ENCODE measurements at places on chromosomes 12 and 14.

DNA sequence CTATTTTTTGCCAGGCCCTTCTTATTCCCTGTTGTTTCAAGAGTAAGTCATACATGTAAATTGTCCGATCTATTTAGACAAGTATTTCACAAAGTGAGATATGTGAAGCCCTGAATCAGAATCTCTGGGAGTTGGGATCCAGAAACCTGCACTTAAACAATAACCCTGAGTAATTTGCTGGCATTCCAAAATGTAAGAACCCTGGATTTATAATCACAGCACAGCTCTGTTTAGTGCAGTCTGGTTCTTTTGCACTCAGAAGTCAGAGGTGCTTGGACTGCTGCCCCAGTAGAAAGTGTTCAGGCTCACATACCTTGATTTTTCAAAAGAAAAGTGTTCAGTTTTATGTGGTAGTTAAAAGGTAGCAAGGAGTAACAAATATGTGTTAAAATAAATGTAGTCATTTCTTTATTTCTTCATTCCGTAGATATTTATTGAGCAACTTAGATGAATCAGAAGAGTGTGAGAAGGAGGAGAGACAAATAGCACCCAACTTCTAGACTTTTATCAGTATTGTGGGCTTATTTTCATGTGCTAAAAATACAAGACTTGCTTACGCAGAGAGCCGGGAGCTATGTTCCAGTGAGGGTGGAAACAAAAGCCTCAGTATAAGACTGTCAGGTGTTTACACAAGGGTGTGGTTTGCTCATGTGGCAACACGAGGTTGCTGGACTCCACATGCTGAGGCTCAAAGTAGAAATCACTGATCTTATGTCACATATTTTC lies 70.1 kb downstream of the SYNE2 start:
- no peak for DNase-seq

DNA sequence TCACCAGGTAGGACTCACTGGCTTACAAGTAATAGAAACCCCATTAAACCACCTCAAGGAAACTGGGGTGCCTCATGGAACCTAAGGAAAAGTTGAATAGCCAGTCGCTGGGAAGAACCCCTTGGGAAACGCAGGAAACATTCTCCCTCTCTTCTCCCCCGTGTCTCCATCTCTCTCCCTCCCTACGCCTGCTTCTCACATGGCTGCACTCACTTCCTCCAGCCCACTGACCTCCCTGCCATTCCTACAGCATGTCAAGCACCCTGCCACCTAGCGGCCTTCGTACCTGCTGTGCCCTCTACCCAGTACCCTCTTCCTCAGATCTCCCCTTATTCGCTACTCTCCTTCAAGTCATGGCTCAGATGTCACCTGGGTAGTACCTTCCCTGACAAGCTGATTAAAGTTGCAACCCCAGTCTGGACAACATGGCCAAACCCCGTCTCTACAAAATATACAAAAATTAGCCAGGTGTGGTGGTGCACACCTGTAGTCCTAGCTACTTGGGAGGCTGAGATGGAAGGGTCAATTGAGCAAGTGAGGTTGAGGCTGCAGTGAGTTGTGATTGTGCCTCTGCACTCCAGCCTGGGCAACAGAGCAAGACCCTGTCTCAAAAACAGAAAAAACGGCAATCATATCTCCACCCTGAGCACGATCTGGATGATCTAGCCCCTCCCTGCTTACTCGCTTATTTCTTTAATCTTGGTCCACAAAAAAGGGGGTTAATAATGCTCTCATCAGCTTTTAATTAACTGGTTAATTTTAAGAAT lies 6.4 kb upstream of the DTX1 start:
- peak; percentile 18 for DNase-seq

DNA sequence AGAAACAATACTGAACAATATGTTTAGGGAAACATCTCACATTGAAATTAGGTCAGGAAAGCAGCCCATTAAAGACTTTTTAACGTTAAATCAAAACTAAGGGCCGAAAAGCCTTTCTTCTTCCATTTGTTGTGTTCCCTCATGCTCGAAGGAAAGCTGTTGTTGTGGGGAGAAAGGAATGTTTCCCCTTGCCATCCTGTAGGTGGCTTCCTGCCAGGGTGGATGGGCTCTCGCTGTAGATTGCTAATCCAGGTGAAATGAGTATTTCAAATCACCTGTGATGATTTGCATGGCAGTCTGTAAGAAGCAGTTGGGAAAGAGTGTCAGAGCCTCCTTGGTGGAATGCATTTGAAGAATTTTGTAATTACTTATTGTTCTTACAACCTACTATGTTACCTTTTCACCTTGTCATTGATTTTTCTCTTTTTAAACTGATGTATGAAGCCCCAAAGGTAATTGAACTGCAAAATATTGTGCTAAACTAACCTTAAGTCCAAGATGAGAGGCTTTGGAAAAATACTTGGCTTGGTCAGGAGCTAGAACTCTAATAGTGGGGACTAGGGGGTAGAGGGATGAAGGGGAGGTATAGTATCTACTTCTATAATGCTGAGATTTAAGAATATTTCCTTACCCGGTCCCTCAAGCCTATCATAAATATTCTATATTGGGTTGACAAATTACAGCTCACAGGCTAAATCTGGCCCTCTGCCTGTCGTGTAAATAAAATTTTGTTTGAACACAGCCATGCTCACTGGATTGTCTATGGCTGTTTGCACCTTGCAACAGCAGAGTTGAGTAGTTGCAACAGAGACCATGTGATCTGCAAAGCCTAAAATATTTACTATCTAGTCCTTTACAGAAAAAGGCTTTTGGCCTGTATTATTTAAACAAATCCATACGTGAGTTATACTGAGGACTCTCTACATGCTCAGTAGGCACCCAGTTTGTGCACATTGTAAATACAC lies 7.7 kb upstream of the DCP1B start:
- DNase-seq: no peak

GRCh38 chr12:41919048-41919447 lies 225.6 kb downstream of the GXYLT1 start:
- no peak for DNase-seq

DNA sequence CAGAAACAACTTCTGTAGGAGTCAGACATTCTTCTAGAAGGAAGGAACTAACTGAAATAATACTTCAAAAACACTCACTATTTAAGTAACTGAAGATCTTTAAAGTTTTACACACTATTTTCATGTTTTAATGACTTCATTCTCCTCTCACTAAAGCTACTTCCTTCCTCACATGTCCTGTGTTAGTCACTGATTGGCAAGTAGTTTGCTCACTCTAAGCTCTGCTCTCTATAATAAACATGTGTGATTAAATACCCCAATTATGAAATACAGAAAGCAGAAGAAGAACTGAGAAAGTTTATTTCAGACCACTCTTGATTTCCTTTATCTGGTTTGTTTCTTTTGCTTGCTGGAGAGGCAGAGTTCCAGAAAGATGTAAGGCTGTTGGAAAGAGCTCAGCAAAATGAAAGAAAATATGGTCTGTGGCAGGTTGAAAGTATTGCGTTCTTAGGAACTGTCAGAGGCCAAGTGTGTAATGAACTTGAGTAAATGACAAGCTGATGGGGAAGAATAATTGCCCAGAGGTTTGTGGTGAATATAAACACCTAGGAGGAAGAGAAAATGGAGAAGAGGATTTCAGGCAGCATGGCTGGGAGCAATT lies 522.0 kb upstream of the SEL1L start:
- DNase-seq: no peak

DNA sequence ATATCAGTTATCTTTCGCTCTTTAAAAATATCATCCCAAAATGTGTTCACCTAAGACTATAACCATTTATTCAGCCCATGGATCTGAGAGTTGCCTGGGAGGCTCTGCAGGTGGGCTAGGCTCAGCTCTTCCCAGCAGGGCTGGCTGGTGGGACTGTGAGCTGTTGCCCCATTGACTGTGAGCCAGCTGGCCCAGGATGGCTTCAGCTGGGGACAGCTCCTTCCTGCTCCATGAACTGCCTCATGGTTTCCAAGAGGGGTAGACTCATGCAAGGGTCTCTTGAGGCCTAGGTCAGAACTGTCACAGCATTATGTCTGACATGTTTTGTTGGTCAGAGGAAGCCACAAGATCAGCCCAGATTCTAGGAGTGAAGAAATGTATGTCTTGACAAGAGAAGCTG lies 114.1 kb upstream of the E2F7 start:
- no peak for DNase-seq

GRCh38 chr12:56590237-56590830 lies 39.8 kb downstream of the BAZ2A start:
- no peak for DNase-seq

GRCh38 chr12:52798671-52799504 lies 3.0 kb upstream of the KRT3 start:
- DNase-seq: no peak

- DNase-seq: no peak
Observed at GRCh38 chr14:70002589-70003346, 123.6 kb downstream of the SMOC1 start.

GRCh38 chr14:56886471-56887062 lies 76.3 kb upstream of the OTX2 start:
- no peak for DNase-seq

- no peak for DNase-seq
Observed at GRCh38 chr12:40446385-40446784, 221.6 kb downstream of the LRRK2 start.

- no peak for DNase-seq
Observed at GRCh38 chr12:128551266-128551665, 272.5 kb downstream of the SLC15A4 start.

DNA sequence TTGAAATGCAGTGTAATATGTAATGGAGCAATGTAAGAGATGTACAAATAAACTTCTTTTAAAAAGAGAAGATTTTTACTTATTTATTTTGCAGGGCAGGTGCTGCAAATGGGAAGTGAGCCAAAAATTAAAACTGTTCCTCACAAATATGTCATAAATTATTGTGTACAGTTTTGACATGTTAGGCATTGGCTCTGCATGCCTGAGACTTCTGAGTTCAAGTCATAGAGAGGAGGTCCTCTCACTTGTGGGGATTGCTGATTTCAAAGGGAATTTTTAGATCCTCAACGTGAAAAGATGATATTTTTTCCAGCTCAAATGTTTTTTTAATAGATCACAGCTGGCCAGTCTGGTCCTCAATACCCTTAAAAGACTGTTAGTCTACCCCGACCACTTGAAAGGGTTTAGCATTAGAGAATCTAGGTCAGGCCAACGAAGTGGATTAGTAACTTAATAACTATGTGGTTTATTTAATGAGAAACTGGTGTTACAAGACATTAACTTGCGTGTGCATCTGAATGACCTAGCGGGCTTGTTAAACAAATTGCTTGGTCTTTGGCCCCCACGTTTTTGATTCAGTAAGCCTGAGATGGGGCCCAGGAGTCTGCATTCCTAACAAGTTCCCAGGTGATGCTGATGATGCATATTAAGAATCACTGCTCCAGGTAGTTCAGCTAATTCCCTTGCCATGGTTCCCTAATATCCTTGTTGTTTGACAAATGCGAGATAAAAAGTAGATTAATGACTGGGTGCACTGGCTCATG lies 30.9 kb upstream of the WDR89 start:
- DNase-seq: no peak

GRCh38 chr14:104694475-104694950 lies 5.1 kb downstream of the INF2 start:
- DNase-seq: no peak

GRCh38 chr14:55427439-55427838 lies 13.0 kb downstream of the TBPL2 start:
- DNase-seq: no peak

All from dermis microvascular lymphatic vessel endothelial cell (primary cell).